ENCODE measurements at places on chromosomes 11 and 22. TPM values are rescaled to one million over a fixed set of nuclear protein-coding genes. Genes with fewer than 3 reads are reported as not detected.
A peak's percentile ranks its signal among the peaks of the same experiment; 100 is the strongest.

The ARHGAP8 gene
- 4.4 TPM for total RNA-seq

- DNase-seq = peak; percentile 78
Observed at GRCh38 chr22:45548991-45549761, 46.5 kb downstream of the FBLN1 start.

The CD6 gene
- total RNA-seq = 0.91 TPM

The IFITM10 gene
- total RNA-seq = 0.85 TPM

DNA sequence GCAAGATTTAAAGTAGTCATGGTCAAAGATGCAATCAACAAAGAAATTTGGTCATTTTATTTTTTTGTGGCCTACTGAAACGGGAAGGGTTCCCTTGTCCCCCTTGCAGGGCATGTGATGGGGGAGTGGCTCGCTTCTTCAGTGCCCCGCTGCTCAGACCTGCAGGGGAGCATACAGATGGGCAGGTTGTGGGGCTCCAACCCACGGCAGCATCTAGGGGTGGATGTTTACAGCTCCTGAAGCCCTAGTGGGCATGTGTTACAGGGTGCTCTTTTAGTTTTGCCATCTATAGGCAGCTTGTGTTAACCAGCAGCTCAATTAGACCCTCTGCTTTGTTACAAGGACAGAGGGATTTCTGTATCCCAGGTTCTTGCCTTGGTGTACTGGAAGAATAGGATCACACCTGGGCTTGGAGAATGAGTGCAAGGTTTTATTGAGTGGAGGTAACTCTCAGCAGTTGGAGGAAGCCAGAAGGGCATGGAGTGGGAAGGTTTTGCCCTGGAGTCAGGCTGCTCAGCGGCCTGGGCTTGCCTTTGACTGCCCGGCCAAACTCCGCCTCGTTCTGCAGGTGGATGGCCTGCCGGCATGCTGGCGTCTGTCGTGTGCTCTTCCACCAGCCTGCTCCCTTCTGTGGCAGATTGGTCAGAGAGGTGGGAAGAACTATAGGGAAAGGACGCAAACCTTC is 9.4 kb downstream of the GSTP1 start:
- DNase-seq = no peak

The APOC3 gene
- 1.2 TPM for total RNA-seq

DNA sequence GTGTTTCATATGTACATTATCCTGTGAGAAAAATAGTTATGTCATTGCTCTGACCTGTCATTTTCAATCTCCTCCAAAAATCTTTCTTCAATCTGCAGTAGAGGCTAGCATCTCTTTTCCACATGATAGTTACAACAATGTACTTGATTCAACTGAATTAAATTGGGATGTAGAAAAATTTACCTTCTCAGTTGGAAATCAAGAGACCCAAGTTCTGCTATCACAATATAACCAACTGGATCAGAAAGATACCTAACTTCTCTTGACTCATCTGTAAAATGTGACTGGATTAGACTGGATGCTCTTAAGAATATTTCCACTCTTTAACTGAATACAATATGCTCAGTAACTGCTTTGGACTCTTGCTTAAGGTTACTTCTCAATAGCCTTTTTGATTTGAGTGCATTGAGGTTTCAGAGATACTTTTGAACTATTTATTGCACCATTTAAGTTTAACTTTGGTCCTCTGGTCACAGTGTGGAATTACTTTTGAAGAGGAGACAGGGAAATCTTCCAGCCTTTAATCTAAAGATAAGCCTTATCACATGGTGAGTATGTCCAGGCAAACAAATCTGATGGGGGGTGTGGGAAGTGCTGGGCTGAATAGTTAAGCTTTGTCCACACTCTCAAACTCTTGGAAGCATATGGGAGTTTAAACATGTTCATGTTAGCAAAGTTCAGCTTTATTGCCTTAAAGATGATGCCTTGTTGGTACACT is 82.3 kb downstream of the YAP1 start:
- no peak for DNase-seq

GRCh38 chr11:105553025-105553424 is 56.8 kb upstream of the GRIA4 start:
- no peak for DNase-seq

- no peak for DNase-seq
Observed at GRCh38 chr22:26534171-26534855, 22.0 kb upstream of the TFIP11 start.

The OSM gene
- total RNA-seq = 0.76 TPM

DNA sequence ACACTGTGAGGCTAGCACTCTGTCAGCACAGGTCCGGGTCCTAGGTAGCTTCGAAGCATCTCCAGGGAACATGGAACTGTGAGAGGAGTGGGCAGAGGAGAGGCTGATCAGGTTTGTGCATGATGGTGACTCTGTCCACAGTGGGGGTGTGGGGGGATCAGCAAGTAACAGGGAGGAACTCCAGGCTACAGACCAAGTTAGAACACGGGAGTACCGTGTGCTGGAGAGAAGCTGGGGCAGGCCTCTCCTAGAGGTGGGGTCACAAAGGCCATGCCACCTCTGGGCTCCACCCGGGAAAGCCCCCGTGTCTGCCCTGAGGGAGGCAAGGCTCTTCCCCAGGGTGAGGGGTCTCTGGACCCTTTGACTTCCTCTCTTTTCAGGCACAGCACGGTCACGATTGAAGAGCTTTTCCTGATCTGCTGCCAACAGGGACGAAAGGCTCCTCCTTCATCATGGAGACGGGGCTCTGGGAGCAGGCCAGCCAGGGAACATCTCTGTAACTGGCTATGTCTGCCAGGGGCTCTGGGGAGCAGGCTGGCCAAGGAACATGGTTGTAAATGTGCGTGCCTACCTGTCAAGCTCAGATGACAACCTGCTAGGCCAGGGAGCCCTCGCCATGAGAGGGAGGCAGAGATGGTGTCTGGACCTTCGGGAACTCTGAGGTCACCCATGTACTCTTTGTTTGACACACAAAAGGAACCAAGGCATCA is 1476.1 kb downstream of the BRD1 start:
- DNase-seq = no peak

DNA sequence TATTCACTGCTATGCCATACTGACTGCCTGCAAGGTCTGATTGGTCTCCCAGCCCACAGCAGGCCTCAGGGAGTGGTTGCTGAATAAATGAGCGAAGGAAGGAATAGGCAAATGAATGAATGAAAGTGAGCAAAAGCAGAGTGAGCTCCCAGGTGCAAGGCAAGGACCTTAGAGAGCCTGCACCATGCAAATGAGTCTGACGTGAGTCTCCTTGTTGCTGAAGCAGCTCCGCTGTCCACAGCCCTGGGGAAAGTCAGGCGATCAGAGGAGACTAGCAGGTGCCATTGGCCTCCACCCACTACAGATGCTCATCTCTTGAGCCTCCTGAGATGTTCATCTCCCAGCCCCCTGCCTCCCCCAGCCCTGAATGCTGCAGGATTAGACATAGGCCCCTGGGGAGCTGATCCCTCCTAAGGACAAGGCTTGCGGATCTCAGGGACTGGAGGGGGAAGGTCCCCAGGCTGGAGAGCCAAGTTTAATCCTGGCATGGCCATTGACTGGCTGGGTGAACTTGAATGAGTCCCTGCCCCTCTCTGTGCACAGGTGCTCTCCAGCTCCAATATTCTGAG is 22.1 kb downstream of the GDPD5 start:
- DNase-seq = no peak

DNA sequence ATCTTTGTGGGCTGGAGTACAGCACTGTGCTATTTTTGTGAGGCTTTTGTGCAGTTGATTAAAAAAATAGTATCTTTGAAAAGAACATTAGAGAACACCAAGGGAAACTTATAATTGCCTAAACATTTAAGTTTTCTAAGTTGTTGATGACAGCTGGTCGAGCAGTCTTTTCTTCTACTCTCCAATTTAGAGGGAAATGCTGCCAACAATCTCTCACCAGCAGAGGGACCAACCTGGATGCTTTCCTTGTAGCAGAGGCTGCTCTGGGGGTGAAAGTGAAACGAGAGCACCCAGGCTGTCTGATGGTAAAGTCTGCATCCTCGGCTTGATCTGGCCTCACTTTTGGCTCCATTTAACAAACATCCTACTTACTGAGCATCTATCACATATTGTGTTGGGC is 1286.5 kb upstream of the TENM4 start:
- DNase-seq = no peak

DNA sequence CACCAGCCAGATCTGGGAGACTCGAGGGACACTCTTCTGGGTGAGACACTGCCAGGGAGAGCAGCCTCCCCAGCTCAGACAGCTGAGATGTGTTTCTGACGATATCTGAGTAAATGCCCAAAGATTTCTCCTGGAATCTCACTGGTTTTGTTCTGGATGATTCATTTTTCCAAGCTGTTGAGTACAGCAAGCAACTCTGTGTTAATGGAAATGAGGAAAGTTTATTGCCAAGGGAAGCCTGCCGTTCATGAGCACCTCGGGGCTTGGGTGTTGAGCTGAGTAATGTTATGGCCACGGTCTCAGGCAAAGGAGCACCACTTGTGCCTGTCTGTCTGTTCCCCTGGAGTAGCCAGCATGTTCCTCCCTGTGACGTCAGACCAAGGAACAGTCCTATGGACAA is 1132.4 kb downstream of the BRD1 start:
- no peak for DNase-seq

DNA sequence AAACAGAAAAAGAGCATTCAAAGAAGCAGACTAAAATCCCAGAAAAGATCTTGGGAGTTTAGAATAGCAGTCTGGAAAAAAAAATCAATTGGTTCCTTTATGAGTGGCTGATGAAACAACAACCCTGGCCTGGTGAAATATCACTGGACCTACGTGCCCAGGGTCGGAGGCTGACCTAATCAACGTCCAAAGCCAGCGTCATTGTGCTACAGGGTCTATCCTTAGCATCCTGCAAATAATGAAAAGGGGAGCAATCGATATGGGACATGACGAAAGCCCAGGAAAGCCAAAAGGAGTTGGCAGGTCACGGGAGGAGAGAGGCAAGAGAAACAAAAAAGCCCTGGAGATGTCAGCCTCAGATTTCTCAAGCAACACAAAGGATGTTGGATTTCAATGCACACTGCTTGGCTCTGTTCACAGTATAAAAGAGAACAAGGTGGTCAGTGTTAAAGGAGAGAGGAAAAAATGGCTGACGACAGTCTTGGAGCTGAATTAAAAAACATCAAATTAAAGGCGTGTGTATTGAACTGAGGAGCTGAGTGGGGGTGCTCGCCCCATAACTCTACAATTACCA is 148.8 kb downstream of the BLID start:
- no peak for DNase-seq

GRCh38 chr11:12128301-12128751 is 17.9 kb downstream of the MICAL2 start:
- DNase-seq = no peak

DNA sequence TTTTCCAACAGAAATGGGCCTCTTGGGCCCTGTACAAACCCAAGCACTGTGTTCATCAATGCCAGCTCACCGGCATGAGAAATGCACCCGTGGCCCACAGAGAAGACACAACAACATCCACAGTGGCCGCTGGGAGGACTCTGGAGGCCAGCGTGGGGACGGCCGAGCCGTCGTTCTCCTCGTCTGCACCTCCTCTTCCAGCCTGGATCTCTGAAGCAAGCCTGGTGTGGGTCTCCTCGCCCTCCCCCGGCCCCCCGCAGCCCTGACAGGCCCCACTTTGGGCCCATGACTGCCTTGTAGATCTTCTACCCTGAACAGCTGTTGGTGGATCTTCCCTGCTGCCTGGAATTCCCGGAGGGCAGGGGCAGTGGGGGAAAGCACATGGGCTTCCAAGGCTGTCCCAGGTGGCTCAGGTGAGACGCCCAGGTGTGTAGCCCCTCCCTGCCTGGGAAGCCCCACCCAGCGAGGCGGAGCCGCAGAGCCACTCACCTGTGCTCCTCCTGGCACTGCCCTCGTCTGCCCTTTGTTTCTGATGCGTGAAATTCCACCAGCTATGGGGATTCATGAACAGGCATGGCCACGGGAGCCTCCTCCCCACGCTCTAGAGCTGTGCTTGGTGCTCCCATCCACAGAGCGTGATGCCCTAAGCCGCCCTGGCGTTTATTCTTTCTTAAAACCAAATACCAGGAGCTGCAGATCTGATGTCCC is 225.9 kb downstream of the BRD1 start:
- DNase-seq = no peak

The HPX gene
- not detected for total RNA-seq

GRCh38 chr22:50027639-50028537 is 15.3 kb upstream of the IL17REL start:
- DNase-seq = no peak

- no peak for DNase-seq
Observed at GRCh38 chr22:21657360-21658032, 8.3 kb upstream of the PPIL2 start.

- DNase-seq = no peak
Observed at GRCh38 chr11:111765320-111765983, 737 bp downstream of the PPP2R1B start.

DNA sequence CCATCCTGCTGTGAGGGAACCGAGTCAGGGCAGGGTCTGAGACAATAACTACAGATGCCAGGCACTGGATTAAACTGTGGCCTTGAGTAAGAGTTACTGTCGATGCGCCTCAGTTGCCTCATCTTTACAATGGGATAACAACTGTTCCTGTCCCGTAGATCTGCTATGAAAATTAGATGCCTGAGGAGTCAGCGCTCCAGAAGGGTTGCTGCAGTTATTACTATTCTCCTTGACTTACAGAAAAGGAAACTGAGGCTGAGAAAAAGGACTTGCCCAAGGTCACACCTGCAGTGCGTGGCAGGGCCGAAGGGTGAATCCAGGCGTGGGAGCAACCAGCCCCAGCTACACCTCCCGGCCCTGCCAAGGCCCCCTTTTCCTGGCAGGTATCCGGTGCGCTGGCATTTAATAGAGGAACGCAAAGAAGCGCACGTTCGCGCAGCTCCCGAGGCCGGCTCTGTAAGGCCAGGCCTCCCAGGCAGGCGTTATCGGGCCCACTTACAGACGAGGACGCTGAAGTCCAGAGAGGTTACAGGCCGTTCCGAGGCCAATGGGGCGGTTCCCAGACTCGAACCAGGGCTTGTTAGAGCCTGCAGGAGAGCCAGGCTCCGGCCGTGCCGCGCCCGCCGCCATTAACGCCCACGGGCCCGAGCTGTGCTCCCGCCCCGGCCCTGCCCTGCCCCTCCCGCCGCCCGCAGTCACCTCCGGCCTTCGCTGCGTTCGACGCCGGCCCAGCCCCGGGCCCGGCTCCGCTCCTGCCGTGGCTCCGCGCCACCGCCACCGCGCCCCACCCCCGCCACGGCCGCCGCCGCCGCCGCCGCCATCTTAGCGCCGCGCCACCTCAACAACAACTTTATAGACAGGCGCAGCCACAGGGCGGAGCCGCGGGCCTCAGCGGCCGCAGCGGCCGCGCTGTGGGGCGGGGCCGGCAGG is at the start of gene C11orf68:
Gene C11orf68 (minus strand): TSS at position 852 of the 930 bp plus-strand sequence. CDS start 31 bp downstream, at position 821.
- DNase-seq = peak; percentile 56

The MFNG gene
- total RNA-seq = 22.1 TPM

Measured in uterus (tissue), 4 donors.